DMS153 (cell line): ENCODE measurements at places on chromosomes 12 and 14.

GRCh38 chr14:58793131-58793740, 155.5 kb downstream of the DACT1 start:
- DNase-seq, result no peak

DNA sequence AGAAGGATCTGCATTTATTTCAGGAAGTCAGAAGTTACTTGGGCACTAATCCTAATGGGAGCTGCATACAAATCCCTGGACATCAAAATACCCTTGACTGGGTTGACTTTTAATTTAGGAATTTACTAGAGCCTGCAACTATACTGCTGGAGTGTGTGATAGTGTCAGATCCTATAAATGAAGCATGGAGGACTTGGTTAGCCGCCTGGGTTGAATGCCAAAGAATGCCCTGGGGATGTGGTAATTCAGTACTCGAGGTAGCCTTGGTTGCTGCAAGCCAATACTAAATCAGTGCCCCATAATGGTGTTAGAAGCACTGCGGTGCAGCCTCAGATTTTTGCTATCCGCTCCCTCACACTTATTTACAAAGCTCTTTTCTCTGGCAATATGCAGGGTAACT, 184.9 kb downstream of the CAPZA3 start:
- no peak for DNase-seq

GRCh38 chr12:51922762-51923505, 15.6 kb downstream of the ACVRL1 start:
- DNase-seq, result peak; percentile 15

DNA sequence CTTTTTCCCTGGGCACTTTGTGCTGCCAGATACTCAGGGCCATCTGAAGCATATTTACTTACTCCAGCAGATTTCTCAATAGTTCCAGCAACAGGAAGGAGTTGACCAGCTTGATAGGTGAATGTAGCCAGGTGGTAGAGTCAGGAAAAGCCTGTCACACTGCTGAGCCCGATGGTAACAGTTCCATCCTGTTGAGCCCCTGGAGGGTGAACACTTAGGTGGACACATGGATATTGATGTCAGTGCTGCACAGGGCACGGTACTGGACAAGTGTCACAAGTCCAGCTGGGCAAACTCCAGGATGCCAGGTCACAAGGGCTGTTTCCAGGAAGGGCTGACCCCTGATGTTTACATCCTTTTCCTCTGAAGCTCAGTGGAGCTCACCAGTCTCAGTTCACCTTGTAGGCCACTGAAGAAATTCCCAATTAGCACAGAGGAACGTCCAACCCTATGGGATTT, 2.3 kb upstream of the SMOC1 start:
- peak; percentile 48 for DNase-seq

GRCh38 chr12:24770334-24770733, 178.6 kb downstream of the BCAT1 start:
- no peak for DNase-seq

- DNase-seq, result no peak
These were observed 134.2 kb downstream of the BICD1 start for GRCh38 chr12:32240831-32241230.

DNA sequence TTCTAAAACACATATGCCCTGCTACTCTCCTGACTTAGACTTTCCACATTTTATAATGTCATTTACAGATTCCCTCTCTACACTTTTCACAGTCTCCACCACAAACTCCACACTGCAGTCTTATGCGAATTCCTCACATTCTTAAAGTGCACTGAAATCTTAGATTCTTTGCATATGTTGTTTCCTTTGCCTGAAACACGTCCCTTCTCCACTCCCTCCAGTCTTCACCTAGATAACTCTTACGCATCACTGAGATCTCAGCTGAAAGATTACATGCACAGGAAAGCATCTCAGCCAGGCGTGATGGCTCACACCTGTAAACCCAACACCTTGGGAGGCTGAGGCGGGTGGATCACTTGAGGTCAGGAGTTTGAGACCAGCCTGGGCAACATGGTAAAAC, 3.8 kb upstream of the ARHGAP9 start:
- no peak for DNase-seq

DNA sequence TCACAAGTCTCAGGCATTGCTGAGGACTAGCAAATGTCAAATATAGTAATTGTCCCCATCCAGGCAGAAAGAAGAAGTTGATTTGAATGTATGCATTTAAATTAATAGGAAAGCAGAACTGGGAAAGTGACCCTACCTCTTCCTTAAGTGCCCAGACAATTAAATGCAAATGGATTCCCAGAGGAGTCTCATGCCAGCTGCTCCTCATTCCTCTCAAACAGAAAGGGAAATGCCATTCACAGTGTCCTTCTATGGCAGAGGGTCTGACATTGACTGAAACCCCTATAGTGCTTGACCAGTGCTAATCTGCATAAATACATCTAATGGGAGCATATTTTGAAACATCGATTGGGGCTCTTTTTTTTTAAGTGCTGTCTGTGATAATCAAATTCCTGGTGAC, 292.4 kb upstream of the SEL1L start:
- DNase-seq, result no peak

DNA sequence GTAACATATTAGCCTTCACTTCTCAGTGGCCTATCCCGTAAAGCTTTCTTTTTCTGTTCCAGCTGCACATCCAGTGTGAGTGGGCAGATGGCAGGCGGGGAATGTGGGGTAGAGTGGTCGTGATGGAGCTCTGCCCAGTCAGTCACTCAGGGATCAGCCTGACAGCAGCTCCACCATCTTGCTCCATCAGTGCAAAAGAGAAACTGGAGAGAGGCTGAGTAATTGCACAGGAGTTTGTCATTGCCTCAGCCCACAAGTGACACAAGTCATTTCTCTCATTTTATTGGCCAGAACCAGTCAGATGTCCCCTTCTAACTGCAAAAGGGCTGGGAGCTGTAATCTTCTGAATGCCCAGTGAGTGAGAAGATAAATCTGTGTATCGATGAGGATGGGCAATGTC, 66.5 kb downstream of the ATP23 start:
- DNase-seq, result no peak

DNA sequence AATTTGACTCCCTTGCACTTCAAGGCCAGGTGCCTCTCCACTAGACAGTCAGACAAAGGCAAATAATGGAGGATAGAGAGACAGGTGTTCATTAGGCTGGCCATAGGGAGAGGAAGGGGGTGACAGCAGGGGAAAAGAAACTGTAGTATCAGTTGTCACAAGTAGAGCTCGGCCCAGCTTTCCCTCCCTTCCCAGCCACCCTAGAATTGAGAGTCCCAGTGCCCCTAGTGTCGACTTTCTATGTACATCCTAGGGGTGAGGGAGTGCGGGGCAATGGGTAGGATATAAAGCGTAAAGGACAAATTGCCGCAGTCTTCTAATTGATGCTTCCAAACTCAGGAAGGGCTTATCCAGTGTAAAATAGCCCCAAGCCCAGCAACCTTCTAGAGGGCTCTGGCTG, 39.0 kb downstream of the BAZ2A start:
- peak; percentile 73 for DNase-seq

GRCh38 chr14:51398898-51399297, 158.9 kb downstream of the TMX1 start:
- DNase-seq, result no peak

- DNase-seq, result no peak
These were observed 137.5 kb downstream of the CNTN1 start for GRCh38 chr12:40829738-40830144.

DNA sequence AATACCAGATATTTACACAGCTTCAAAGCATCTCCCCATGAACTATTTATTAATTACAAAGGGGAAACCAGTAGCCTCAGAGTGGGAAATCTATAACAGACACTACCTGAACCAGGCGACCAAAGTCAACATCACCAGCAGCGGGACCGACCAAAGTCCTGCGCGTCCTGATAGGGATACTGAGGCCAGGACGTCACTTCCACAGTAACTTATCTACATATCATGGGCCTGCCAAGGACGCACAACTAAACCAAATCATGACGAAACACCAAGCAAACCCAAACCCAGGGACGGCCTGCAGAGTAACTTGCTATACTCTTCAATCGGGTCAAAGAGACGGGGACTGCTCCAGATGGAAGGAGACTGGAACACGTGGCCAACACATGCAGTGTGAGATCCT, 26.0 kb upstream of the RIMBP2 start:
- DNase-seq, result no peak

DNA sequence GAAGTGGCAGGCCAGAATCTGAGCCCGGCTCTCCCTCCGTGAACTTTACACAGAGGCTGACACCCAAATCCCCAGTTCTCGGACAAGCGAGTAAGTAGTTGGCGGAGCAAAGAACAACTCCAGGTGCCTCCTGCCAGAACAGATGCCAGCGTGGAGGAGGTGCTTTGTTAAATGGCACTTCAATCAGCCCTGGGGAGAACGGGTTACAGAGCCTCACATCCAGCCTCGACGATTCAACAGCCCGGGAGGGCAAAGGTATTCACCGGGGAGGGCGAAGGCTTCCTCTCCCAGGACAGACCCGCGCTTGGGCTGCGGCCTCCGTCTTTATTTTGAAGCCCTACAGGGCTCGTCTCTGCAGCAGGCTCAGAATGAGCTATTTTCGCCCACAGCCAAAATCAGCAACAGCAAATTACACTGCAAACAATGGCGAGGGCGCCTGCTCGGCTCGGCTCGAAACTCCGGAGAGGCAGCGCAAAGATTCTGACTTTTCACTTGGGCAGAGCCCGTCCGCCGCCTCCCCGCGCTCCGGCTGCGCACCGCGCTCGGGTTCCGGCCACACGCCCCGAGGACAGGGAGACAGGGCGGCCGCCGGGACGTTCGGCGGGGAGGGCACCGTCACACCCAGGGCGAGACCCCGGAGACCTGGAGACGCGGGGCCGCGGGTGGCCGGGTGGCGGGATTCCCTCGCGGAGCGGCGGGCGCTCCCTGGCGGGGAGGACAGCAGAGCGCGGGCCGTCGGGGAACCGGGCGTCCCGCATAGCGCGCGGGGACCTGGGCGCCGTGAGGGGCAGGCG, 811 bp downstream of the TMCC3 start:
- DNase-seq, result no peak

- DNase-seq, result no peak
These were observed 519 bp downstream of the MORN3 start for GRCh38 chr12:121668750-121669520.

- DNase-seq, result no peak
These were observed 132.3 kb downstream of the RIMBP2 start for GRCh38 chr12:130583800-130584199.

GRCh38 chr12:119631930-119632678, 35.8 kb upstream of the PRKAB1 start:
- no peak for DNase-seq

DNA sequence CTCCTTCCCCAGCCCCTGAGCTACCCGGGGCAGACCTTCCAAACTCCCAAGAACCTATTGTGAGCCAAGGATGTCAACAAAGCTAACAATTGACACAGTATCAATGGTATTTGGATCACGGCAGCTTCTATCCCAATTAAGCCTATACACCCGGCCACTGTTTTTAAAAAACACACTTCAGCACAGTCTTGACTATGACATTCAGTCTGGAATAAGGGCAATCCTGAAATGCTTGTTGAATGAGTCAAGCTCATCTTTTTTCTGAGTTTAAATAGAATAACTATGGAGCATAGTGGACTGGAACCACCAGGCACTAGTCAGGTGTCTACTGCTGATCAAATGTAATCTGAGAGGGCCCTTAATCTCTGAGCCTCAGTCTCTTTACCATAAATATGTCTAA, 5.7 kb downstream of the DENND5B start:
- DNase-seq, result no peak

GRCh38 chr12:57048423-57049118, 1.4 kb downstream of the MYO1A start:
- no peak for DNase-seq

DNA sequence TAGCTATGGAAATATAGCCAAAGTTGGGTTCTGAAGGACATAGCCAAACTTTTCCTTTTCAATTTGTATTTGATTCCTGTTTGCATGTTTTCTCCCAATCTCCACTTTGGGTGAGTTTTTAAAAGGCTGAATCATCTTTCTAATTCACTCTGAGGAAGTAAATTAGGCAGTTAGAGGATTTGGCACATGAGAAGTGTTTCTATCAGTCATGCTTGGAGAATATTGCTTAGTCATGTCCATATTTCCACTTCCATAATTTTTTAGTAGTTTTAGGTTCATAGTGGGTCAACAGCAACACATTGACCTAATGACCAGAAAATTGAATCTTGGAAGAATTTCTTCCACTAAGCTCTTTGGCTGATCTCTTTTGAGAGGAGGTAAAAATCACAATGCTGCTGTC, 21.8 kb downstream of the IRAK3 start:
- no peak for DNase-seq

DNA sequence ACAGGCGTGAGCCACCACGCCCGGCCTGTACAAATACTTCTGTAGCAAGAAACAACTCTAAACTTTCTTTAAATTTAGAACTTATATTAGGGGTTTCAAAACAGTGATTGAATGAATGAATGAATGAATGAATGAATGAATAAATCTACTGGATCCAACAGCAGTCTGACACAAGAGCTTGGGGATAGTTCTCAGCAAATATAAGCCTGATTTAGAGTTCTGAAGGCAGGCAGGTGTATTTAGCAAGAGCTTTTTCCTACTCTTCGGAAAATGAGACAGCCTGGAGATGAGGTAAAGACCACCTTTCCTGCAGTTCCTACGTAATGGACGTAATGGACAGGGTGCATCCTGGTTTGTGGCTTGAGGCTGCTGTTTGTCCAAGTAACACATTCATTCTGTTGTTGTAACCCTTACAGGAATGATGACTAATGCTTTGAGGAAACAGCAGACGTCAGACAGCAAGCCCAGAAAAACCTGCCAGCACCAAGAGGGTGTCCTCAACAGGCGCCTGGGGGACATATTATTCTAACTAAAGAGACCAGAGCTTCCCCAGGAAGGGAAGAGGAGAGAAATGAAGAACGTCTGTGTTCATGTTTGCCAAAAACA, 277.4 kb upstream of the SOX5 start:
- DNase-seq, result no peak

- no peak for DNase-seq
These were observed 842 bp upstream of the CISTR start for GRCh38 chr12:53752621-53753020.

GRCh38 chr12:132380641-132381040, 51.3 kb upstream of the GALNT9 start:
- no peak for DNase-seq

DNA sequence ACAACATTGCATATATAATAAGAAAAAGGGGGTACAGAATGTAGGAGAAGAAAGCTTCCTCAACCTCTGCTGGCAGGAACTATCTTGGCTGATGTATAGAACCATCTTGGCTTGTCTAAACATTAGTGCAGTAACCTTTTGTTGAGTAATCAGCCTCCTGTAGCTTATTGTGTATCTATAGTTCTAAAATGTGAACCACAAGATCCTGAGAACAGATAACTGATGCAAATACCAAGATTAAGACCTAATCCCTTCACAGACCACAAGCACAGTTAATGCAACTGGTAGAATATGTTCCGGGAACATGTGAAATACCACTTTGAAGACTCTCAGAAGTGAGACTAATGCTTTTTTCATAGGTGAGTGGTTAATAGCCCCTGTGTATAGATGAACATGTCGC, 50.7 kb upstream of the KCNC2 start:
- no peak for DNase-seq

GRCh38 chr14:101119830-101120571, 216.5 kb upstream of the RTL1 start:
- DNase-seq, result no peak

DNA sequence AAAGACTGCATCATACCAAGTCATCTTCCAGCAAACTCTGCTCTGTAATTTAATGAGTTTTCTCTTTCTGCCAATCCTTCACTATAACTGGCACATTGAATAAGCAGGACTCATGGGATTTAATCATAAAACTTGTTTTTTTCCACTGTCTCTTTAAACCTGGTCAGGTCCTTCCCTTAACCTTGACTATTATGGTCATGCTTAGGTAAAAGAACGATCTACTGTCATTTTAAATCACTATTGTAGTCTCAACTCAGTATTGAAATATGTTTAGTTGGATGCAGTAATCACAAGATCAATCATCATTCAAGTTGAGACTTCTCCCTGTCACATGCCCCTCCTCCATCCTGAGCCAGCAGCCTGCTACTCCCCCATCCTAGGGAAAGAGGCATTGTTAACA, 56.1 kb downstream of the SLC35F4 start:
- DNase-seq, result no peak
